Activated T-helper 1 cell treated with Interleukin-2 at 50 U/mL for 16 hours (primary cell): ENCODE measurements at places on chromosomes 5 and 9.

- no peak for DNase-seq
Observed at GRCh38 chr5:154568589-154568988, 90.6 kb upstream of the HAND1 start.

GRCh38 chr5:124643336-124643735 is 103.1 kb downstream of the ZNF608 start:
- DNase-seq = no peak

GRCh38 chr5:66993448-66993847 is 203.2 kb downstream of the CD180 start:
- no peak for DNase-seq

DNA sequence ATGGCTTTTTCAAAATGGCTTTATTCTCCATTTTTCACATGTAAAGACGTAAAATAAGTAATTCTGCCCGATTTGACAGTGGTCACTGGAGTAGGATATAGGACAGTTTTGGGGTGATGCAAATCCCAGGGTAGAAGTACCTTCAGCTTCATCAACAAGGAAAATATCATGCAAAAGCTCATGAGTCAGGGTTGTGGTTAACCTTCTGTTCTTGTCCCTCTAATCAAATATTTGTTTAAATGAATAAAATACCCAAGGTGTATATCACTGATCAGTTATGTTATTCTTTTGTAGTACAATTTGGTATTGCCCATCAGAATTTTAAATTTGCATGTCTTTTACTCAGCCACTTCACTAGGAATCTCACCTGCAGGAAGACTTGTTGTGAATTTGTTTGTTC is 40.0 kb downstream of the FBXL7 start:
- no peak for DNase-seq

- DNase-seq = no peak
Observed at GRCh38 chr5:1962619-1963355, 80.1 kb upstream of the IRX4 start.

GRCh38 chr5:60469286-60469685 is 230.7 kb downstream of the DEPDC1B start:
- no peak for DNase-seq
